Activated naive CD4-positive, alpha-beta T cell treated with anti-CD3 and anti-CD28 coated beads, Interleukin-2, amount 10 ng/mL, durations not matched to agents 7 days and 5 days (primary cell): ENCODE measurements at places on chromosomes 3 and 15.
A peak's percentile ranks its signal among the peaks of the same experiment; 100 is the strongest.

GRCh38 chr15:45377609-45378148, 665 bp downstream of the GATM start:
- DNase-seq = no peak
- H3K27me3 ChIP-seq = peaks cover 62% of the 10 kb centered on the region
- H3K4me3 ChIP-seq = peak overlapping the region; percentile 69
- H3K27ac ChIP-seq = no peak overlapping the region
- peaks cover 14% of the 10 kb centered on the region for H3K4me1 ChIP-seq
- no peaks in the 10 kb centered on the region for H3K36me3 ChIP-seq

- no peaks in the 10 kb centered on the region for H3K27me3 ChIP-seq
- no peak overlapping the region for H3K27ac ChIP-seq
- no peak overlapping the region for H3K4me3 ChIP-seq
These were observed 455.6 kb upstream of the RARB start for GRCh38 chr3:24972491-24972890.

DNA sequence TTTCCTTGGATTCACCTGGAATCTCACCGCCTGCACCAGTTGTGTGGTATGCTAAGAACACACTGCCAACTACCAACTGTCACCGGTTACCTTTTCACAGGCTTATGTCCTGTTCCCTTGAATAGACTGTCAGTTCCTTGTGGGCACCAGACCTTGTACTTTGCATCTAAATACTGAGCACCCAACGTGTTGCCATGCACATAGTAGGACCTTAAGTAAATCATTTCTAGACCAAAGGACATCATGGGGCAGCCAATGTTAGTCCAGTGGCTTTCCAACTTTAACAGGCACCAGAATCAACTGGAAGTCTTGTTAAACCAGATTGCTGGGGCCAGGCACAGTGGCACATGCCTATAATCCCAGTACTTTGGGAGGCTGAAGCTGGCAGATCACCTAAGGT, 1.2 kb upstream of the RPAP1 start:
- H3K4me3 ChIP-seq = peak overlapping the region; percentile 93
- H3K36me3 ChIP-seq = peaks cover 1% of the 10 kb centered on the region
- peaks cover 16% of the 10 kb centered on the region for H3K27me3 ChIP-seq
- no peak for DNase-seq
- peak overlapping the region; percentile 73 for H3K27ac ChIP-seq

GRCh38 chr15:82680200-82681102, 29.2 kb downstream of the AP3B2 start:
- peaks cover 45% of the 10 kb centered on the region for H3K27me3 ChIP-seq
- peak overlapping the region; percentile 75 for H3K4me3 ChIP-seq
- H3K27ac ChIP-seq = no peak overlapping the region
- peaks cover 14% of the 10 kb centered on the region for H3K4me1 ChIP-seq

GRCh38 chr15:82890338-82890994, 62.1 kb downstream of the HOMER2 start:
- no peak overlapping the region for H3K4me3 ChIP-seq
- H3K27me3 ChIP-seq = no peaks in the 10 kb centered on the region
- H3K27ac ChIP-seq = no peak overlapping the region
- no peaks in the 10 kb centered on the region for H3K4me1 ChIP-seq

DNA sequence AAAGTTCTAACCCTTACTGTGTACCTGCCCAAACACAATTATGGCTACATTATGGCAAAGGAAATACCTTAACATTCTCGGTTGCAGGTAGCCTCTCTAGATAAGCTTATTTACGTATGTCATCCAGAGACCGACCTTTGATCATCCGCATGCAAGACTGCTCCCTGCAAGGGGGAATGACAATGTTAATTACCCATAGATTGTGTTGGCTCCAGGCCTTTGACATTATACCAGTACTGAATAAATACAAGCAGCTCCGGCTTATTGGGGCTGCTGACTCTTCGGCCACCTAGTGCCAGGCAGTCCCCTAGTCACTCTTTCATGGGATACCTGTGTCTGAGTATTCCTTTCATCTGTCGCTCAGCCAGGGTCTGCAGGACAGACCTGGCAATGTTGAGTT, 223.5 kb downstream of the DTWD1 start:
- H3K4me3 ChIP-seq = no peak overlapping the region
- peaks cover 3% of the 10 kb centered on the region for H3K27me3 ChIP-seq
- no peak overlapping the region for H3K27ac ChIP-seq
- H3K36me3 ChIP-seq = no peaks in the 10 kb centered on the region

DNA sequence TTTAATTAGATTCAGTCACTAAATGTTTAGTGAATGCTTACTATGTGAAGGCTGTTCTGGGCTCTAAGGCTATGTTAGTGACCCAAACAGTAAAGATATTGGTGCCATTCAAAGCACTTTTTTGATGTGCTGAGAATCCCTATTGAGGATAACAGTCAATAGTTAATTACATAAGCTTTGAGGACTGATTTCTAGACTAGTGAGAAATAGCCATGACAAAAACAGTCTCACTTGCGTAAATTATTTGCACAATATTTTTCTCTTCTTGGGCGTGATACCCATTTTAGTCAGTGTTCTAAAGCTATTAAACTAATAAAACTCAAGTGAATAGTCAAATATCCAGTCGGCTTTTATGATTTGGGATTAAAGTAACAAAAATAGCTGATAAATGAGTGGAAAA, 74.6 kb downstream of the UBE2E2 start:
- no peak for DNase-seq
- H3K4me1 ChIP-seq = no peaks in the 10 kb centered on the region
- H3K27ac ChIP-seq = no peak overlapping the region

DNA sequence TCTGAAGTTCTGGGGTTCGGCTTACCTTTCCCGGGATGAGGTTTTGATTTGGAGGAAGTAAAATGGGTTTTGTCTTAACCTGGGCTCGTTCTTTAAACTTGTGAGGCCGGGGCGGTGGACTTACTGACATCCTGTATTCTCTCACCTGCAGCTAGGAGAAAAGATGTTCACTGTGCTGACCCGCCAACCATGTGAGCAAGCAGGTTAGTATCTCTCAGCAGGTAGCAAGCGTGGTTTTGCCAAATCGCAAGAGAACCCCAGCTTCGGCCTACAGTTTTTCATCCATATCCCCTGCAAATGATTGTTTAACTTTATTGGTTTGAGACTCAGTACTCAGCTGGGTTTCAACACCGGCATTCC, 891 bp downstream of the ENTPD3 start:
- H3K36me3 ChIP-seq = no peaks in the 10 kb centered on the region
- no peak for DNase-seq
- H3K27ac ChIP-seq = no peak overlapping the region
- peaks cover 40% of the 10 kb centered on the region for H3K27me3 ChIP-seq

GRCh38 chr3:52317208-52318000, 1.3 kb downstream of the DNAH1 start:
- H3K27me3 ChIP-seq = peaks cover 10% of the 10 kb centered on the region
- peak overlapping the region; percentile 45 for H3K4me3 ChIP-seq
- peaks cover 16% of the 10 kb centered on the region for H3K4me1 ChIP-seq
- DNase-seq = peak; percentile 86
- H3K27ac ChIP-seq = no peak overlapping the region
- H3K36me3 ChIP-seq = peaks cover 1% of the 10 kb centered on the region

DNA sequence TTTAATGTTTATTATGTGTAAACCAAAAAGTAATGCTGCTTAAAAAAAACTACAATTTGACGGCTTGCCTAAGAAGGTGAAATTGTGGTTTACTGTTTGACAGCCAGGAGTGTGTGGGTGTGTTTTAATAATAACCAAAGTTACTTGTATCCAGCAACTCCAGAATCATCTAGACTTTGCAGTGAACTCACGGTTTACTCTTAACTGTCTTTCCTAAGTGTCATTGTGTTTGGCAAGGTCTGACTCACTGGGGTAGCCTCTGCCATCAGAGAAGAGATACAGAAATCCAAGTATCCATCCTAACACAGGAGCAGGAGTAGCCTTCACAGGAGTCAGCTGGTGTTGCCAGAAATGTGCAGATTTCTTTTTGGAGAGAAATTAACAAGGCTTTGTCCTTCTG, 151.1 kb downstream of the CTNNB1 start:
- no peak overlapping the region for H3K27ac ChIP-seq
- DNase-seq = no peak
- H3K27me3 ChIP-seq = no peaks in the 10 kb centered on the region
- H3K4me3 ChIP-seq = no peak overlapping the region

- DNase-seq = no peak
- peaks cover 5% of the 10 kb centered on the region for H3K27me3 ChIP-seq
- no peaks in the 10 kb centered on the region for H3K36me3 ChIP-seq
- no peak overlapping the region for H3K4me3 ChIP-seq
- no peak overlapping the region for H3K27ac ChIP-seq
These were observed 27.0 kb downstream of the SUCNR1 start for GRCh38 chr3:151900460-151900859.

DNA sequence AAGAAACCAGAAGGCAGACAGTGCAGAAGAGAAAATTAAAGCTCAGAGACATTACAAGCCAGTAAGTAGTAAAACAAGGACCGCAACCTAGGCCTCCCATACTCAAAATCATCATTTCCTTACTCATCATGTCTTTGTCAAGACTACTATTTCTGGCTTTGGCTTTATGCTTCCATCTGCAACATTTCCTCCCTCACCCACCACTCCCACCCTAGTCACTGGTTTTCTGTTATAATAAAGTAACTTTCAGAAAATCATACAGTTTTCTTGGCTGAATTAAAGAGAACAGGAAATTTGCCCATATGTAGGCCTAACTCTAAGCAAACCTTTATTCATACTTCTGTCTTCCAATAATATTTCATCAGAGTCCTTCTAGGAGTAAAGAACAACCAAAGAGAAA, 247.6 kb upstream of the RORA start:
- no peak overlapping the region for H3K4me3 ChIP-seq
- DNase-seq = no peak
- H3K27ac ChIP-seq = no peak overlapping the region
- no peaks in the 10 kb centered on the region for H3K4me1 ChIP-seq
- H3K27me3 ChIP-seq = peaks cover 8% of the 10 kb centered on the region
